ENCODE measurements at places on chromosomes 6 and 20.
A peak's percentile ranks its signal among the peaks of the same experiment; 100 is the strongest.

DNA sequence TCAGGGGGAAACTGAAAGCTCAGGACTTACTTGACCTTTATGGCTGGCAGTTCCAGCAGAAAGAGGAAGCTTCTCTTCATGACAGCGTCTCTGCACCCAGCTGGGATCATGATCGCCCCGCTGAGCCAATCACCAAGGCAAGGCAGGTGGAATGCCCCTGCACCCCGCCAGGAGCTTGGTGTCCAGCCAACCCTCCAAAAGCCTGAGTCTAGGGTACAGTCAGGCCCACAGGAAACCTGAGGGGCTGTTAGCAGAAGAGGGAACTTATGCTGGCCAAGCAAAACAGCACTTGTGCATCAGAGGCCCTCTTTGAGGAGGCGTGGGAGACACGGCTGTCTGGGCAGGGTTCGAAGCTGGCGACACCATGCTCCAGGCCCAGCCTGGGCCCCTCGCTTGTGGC, 188.3 kb upstream of the GMDS start:
- no peak for DNase-seq

DNA sequence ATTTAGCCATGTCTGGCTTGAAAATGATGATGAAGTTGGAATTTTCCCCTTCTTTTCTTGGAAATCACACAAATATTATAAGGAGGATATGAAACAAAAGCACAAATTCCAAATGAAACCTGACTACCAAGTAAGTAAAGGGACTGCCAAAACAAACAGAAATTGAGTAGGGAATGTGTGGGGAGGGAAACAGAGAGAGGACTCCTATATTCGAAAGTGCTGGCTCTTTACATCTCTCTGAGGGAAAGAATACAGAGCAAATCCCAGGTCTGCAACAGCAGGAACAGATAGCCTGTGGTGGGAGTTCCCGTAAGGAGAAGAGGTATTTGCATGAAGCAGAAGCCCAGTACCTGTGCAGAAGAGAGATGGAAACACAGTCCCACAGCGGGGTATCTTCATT, 583.7 kb downstream of the EPM2A start:
- no peak for DNase-seq

- DNase-seq: no peak
Measured at GRCh38 chr6:158387578-158387977, 75.3 kb downstream of the TULP4 start.

DNA sequence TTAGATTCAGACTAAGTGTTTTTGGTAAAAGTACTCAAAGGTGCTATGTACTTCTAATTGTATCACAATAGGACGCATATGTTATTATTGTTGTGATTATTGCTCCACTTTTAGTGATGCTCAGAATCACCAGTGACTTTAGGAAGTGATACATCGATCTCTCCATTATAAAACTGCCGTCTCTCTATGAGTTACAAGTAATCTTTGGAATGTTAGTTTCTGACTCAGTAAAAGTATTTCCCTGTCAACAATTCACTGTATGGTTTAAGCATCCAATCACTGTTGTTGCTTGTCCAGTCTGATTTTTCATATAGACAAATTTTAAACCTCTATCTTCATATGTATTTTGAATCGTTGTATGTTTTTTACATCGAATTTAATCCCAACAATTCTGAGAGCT, 9.4 kb downstream of the DCBLD1 start:
- no peak for DNase-seq

- no peak for DNase-seq
Measured at GRCh38 chr6:156556811-156557210, 220.4 kb upstream of the ARID1B start.

DNA sequence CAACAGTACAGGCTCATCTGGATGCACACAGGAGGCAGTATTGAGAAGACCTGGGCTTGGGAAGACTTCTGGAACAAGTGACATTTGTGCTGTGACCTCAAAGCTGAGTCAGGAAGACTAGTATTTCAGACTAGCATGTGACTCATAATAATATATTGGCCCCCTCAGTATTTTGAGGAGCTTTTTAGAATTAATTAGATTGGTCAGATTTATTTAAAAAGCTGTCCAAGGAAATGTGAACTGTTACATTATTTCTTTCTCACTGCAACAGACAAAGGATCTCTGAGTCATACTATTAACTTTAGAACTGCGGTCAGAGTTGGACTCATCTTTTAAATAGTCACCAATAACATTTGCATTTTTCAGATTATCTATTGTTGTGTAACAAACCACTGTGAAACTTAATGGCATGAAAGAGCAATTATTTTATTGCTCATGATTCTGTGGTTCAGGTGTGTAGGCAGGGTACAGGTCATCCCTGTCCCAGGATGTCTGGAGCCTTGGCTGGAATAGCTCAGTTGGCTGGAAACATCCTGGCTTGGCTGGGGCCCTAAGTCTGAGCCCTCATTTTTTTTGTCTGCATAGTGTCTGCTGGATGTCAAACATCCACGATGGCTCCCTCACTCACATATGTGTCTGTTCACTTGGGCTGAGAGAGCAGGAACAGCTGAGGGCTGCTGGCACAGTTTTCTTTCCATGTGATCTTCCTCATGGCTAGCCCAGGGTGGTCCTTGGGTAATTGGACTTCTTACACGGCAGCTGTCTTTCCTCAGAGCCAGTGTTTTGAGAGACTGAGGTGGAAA, 46.9 kb downstream of the MAP3K4 start:
- no peak for DNase-seq

DNA sequence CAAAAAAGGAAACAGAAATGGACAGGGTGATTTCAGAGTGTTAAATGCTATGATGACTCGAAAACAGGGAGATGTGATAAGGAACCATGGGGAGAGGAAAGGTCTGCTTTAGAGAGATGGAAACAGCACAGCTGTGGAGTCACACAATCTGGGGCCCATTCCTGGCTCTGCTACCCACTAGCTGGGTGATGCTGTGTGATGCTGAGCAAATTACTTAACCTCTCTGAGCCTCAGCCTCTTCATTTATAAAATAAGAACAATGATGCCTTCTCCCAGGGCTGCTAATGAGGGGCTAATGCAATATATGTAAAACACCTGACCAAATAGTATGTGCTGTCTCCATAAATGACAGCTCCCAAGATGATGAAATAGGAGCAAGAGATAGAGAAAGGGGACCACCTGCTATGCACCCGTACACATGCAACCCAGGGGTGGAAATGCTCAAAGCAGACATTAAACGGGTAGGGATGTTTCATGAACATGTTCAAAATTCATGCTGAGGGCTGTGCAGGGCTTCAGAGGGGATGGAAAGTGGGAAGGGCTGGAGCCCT, 27.7 kb downstream of the MDGA1 start:
- no peak for DNase-seq

- no peak for DNase-seq
Measured at GRCh38 chr6:146543940-146544615, 445 bp downstream of the RAB32 start.

DNA sequence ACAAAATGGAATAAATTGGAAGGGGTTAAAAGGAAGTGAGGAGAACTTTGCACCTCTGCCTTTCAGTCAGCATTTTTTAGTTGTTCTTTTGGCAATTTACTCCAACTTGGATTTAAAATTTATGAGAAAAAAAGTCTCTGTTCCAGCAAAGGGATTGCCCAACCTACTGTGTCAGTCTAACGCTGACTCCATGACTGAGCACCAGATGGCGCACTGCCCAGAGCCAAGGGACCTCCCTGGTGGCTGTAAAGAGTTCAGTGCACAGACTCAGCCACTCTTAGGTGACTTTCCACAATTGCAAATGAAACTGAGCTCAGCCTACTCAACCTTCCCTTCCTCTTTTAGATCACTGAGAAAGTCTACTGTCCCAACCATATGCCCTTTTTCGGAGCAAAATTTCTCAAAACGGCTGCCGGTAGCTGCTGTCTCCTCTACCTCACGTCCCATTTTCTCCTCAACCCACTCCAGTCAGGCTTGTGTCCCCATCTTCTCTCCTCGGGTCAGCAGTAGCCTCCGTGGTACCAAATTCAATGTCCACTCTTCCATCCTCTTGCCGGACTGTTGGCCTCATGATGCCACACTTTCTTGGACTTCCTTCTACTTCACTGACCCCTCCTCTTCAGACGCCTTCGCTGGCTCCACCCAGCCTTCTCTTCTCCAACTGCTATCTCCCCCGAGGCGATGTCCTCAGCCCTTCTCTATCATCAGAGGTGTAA, 38.7 kb downstream of the GSTA2 start:
- peak; percentile 83 for DNase-seq

DNA sequence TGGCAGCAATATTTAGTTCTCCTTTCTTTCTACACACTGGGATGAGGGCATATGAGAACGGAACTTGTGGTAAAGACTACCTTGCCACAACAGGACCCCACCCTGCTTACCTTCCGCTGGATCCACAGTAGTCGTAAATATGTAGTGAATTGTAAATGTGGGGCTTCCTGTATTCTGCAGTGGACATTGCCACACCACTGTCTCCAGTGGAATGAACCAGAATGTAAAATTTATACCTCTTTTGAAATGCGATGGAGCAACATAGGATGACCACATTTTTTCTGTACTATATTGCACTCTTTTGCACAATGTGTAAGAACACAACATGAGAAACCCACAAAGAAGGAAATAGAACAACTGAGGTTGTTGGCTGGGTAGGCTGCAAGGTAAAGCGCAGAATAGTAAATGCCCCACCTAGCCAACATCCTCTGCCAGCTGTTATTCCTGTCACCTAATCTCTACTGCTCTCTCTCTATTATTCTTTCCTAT, 16.1 kb upstream of the RIPOR2 start:
- no peak for DNase-seq

DNA sequence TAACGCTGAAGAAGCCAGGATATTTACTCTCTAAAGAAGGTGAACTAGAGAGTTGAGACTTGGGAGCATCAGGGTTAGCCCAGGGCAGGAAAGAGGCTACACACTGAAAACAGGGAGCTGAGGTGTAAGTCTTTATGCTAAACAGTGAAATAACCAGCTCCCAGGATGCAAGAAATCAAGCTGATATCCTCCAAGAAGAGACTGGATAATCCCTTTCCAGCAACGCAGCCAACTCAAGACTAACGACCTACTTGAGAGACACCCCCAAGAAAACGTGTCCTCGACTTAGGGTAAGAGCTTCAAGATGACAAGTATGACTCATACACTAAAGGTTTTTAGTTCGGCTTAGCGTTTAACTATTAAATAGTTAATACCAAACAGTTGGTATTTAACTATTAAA, 202.2 kb downstream of the TASP1 start:
- no peak for DNase-seq

GRCh38 chr20:59733351-59733750, 129.0 kb downstream of the PHACTR3 start:
- DNase-seq: no peak

GRCh38 chr6:130382872-130383490, 17.2 kb downstream of the TMEM200A start:
- DNase-seq: no peak

GRCh38 chr6:123830120-123830519, 26.5 kb downstream of the NKAIN2 start:
- no peak for DNase-seq

DNA sequence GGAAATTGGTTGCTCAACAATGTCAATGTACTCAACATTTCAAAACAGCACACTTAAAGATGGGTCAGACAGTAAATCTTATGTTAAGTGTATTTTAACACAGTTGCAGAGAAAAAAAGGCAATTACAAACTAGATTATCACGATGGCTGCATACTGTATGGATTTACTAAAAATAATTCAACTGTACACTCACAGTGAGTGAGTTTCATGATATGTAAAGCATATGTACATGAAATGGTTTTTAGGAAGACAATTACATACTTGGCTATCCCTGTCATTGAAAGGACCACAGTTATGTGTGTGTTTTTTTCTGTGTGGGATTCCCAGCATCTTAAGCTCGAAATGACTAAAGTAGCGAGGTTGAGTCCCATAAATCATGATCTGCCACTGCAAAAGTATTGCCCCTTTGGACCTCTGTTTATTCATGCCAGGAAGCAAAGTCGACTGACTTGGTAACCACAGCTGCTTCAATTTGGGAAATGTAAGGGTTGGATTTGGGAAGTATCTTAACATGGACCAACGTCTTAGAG, 5.5 kb upstream of the SALL4 start:
- DNase-seq: no peak

DNA sequence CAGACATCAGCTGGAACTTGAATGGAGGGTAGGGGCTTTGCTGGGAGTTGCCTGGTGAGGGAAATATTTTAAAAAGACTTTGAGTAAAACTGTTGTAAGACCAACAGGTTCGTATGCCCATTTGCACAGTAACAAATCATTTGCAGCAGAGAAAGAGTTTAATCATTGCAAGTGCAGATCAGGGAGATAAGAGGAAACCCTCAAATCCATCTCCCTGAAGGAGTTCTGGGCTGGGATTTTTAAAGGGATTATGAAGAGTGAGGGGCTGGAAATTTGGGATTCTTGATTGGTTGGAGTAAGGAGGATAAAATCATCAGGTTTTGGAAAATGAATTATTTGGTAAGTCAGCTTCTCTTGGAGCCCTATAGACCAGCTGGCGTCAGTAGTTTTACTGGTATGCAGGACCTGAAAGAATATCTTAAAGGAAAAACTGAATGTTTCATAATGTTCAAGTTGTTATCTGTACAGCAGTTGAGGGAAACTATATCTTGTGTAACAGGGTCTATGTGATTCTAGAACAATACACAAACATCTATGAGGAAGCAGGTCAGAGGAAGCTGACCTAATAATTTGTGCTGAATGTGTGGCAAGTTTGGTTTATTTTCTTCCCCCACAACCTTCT, 295.5 kb downstream of the PLCB1 start:
- DNase-seq: no peak

GRCh38 chr6:88619951-88620350, 343.5 kb downstream of the RNGTT start:
- DNase-seq: no peak

- no peak for DNase-seq
Measured at GRCh38 chr6:169075915-169076654, 177.6 kb downstream of the THBS2 start.

DNA sequence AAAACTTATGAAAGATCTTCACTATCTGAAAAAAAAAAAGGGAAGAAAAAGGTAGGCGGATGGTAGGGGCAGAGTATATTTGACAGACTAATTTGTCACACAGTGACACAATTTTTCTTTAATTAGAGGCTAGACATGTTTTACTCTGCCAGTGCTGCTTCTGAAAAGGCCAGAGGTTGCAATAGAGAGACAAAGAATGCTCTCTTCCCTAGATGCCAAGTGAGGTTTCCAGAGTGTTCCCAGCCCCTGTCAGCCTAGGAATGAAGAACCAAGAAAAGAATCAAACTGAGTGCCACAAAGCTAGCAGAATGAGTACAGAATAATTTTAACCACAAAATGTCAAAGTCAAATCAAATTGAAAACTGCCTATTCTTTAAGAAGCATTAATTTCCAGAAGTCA, 13.0 kb downstream of the PNISR start:
- DNase-seq: no peak

- no peak for DNase-seq
Measured at GRCh38 chr6:169223006-169223405, 30.6 kb downstream of the THBS2 start.

DNA sequence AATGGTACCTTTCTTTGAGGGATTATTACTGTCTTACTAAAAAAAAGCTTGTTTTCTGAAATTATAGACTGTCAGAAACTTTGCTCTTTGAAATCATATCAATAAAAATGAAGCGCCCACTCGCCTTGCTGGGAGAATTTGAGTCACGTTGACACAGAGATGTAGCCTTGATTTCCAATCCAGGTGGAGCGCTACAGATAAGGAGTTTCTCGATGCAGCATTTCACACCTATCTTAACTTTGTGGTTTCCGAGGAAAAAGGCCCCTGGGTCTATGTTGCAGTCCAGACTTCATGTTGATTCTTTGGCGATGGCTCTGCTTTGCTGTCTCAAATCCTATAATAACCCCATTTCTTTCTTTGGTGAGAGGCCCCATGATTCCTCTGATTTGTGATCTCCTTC, 158.1 kb upstream of the ARG1 start:
- DNase-seq: no peak

Measured in NAMALWA (cell line).